ENCODE measurements at places on chromosomes 2 and 18. TPM values are rescaled to one million over a fixed set of nuclear protein-coding genes. Genes with fewer than 3 reads are reported as not detected.

The INPP1 gene
- total RNA-seq: 19.6 TPM

The CNTNAP5 gene
- total RNA-seq: not detected

The CYP27C1 gene
- total RNA-seq: 0.45 TPM

The CRYGC gene
- not detected for total RNA-seq

The MTERF4 gene
- total RNA-seq: 28.0 TPM

The QPCT gene
- total RNA-seq: 0.24 TPM

The GKN2 gene
- not detected for total RNA-seq

The TUBB8B gene
- total RNA-seq: not detected

The NPPC gene
- not detected for total RNA-seq

The ZAP70 gene
- total RNA-seq: 2.2 TPM

The FN1 gene
- total RNA-seq: 1,808 TPM

The POTEF gene
- total RNA-seq: not detected

The RAMP1 gene
- 19.5 TPM for total RNA-seq

The ANKRD29 gene
- 0.83 TPM for total RNA-seq

The PELI1 gene
- total RNA-seq: 4.4 TPM

The SPATA3 gene
- not detected for total RNA-seq

The ASB3 gene
- total RNA-seq: 16.8 TPM

The BCL2 gene
- 4.2 TPM for total RNA-seq

The LIMS4 gene
- total RNA-seq: 29.9 TPM

The LCLAT1 gene
- total RNA-seq: 13.8 TPM

The TXNDC2 gene
- total RNA-seq: 0.10 TPM

The SRD5A2 gene
- total RNA-seq: 0.19 TPM

The RUFY4 gene
- not detected for total RNA-seq

The POTEI gene
- not detected for total RNA-seq

The LRRC30 gene
- not detected for total RNA-seq

The DLGAP1 gene
- total RNA-seq: 0.75 TPM

The PLEK gene
- total RNA-seq: not detected

The NABP1 gene
- 46.9 TPM for total RNA-seq

The VRK2 gene
- 13.8 TPM for total RNA-seq

The CD207 gene
- total RNA-seq: 0.26 TPM

The TANC1 gene
- total RNA-seq: 20.1 TPM

The IL1F10 gene
- not detected for total RNA-seq

The PROM2 gene
- total RNA-seq: 0.83 TPM

The NT5C1B gene
- not detected for total RNA-seq

The AMER3 gene
- not detected for total RNA-seq

The OSBPL1A gene
- total RNA-seq: 15.1 TPM

The AQP12B gene
- total RNA-seq: not detected

The RBM44 gene
- 0.37 TPM for total RNA-seq

The SERPINB11 gene
- not detected for total RNA-seq

The TFCP2L1 gene
- total RNA-seq: under 0.01 TPM

The TUBA4B gene
- not detected for total RNA-seq

The COLEC12 gene
- 2.7 TPM for total RNA-seq

The ZNF514 gene
- 12.3 TPM for total RNA-seq

The POTEJ gene
- not detected for total RNA-seq

The ALKAL2 gene
- total RNA-seq: not detected

The NOSTRIN gene
- total RNA-seq: not detected

The EFR3B gene
- 0.26 TPM for total RNA-seq

The CXCR4 gene
- not detected for total RNA-seq

The SERPINB4 gene
- total RNA-seq: not detected

The EFEMP1 gene
- 5.1 TPM for total RNA-seq

The ECEL1 gene
- total RNA-seq: 0.10 TPM

The PRADC1 gene
- 101 TPM for total RNA-seq

The SLC16A14 gene
- total RNA-seq: 0.52 TPM

The REG3A gene
- total RNA-seq: not detected

The SIX3 gene
- total RNA-seq: not detected

The DPP4 gene
- total RNA-seq: 19.6 TPM

The SCG2 gene
- 81.7 TPM for total RNA-seq

The SKOR2 gene
- total RNA-seq: not detected

The AGXT gene
- total RNA-seq: not detected

Data from myocyte (in vitro differentiated cells).